H9 (cell line): ENCODE measurements at places on chromosomes 11 and 22.

GRCh38 chr11:133936592-133936991 is 20.2 kb downstream of the IGSF9B start:
- no peak for DNase-seq

- DNase-seq, result no peak
These were observed 65.6 kb upstream of the CRYBB3 start for GRCh38 chr22:25134028-25134427.

DNA sequence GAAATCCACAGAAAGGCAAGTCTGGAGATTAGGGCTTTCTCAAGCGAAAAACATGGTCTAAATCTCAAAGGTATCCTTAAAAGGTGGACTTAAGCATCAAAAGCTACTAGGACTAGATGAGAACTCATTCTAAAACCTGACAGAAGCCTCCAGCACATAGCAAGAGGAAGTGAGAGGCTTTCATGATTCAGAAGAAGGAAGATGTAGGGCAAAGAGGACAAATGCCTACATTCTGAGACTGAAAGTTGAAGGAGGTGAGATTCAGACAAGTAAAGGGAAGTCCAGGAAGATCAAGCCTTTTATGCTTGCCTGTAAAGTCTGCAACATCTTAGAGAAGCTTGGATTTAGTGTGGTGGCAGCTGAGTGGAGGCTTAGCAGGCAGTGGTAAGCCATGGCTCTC is 98.9 kb downstream of the PGR start:
- DNase-seq, result no peak

- no peak for DNase-seq
These were observed 91.2 kb downstream of the LUZP2 start for GRCh38 chr11:24588081-24588480.

- no peak for DNase-seq
These were observed 28.9 kb downstream of the CELSR1 start for GRCh38 chr22:46508491-46508999.

GRCh38 chr11:83734120-83734519 is 448.0 kb upstream of the CCDC90B start:
- DNase-seq, result no peak

DNA sequence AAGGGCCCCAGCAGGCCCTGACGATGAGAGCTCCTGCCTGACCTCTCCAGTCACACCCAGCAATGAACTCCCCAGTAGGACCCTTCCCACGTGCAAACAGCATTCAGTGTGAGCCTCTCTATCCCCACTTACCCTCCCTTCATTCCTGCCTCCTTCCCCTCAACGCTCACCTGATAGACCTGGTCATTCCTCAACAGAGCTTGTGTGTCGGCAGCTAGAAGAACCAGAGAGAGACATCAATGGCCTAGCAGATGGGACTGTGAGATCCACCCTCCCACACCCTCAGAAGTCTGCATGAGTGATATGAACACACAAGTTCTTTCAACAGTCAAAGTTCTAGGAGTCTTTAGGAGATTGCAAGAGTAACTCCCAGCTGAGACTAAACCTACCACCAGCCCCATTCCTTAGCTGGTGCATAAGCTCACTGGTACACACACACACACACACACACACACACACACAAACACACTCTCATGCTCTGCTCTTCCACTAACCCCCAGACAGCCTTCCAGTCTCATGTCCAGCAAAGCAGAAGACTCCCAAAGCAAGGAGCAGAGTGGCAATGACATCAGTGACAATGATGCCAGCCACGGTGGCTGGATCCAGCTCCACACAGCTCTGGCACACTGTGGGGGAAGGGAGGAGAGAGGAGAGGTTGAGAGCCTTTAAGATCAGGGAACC is 3.1 kb downstream of the CD3D start:
- no peak for DNase-seq

DNA sequence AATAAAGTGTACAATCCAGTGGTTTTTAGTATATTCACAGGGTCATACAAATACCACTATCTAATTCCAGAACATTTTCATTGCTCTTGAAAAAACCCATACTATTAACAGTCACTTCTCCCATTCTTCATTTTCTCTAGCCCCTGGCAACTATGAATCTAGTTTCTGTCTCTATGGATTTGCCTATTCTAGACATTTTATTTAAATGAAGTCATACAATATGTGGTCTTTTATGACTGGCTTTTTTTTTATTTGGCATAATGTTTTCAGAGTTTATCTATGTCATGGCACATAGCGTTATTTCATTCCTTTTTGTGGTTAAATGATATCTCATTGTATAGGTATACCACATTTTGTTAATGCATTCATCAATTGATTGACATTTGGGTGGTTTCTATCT is 59.4 kb downstream of the KDM2A start:
- DNase-seq, result no peak

DNA sequence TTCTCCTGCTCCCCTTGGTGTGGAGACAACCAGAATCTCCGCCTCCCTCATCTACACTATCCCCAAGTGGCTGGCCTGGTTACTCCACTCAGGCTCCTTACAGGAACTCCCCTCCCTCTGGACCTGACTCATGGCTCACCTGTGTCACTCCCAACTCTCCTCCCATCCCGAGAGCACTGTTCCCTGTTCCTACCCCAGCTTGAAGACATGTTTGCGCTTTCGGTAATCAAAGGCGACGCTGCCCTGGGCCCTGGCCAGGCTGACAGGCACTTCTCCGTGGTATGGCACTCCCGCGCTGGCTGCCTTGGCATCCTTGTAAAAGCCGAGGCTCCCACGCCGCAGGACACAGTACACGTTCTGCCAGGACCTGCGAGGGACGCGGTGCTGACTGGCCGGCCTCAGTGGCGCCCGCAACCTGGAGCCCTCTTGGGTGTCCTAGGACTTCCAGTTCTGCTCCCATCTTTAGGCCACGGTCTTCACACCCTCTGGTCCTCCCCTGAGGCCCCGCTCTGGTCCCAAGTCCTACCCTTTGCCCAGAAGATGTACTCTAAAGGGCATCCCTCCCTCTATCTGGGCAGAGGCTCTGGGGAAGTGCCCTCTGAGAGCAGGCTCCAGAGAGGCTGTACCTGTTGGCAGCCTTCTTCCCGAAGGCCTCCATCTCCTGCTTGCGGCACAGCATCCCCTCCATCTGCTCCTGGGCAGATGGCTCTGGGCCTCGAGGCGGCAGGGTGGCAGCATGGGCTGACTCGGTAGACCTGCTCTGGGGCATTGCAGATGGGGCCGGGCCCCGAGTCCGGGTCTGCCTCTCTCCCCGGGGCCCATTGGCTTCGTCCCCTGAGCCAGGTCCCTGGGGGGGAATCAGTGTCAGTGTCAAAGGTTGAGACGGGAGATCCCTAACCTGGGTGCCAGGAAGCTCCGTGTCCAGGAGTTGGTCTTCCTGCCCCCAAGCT is 9.4 kb upstream of the RBM4B start:
- no peak for DNase-seq

GRCh38 chr11:131832079-131832478 is 461.7 kb downstream of the NTM start:
- no peak for DNase-seq

DNA sequence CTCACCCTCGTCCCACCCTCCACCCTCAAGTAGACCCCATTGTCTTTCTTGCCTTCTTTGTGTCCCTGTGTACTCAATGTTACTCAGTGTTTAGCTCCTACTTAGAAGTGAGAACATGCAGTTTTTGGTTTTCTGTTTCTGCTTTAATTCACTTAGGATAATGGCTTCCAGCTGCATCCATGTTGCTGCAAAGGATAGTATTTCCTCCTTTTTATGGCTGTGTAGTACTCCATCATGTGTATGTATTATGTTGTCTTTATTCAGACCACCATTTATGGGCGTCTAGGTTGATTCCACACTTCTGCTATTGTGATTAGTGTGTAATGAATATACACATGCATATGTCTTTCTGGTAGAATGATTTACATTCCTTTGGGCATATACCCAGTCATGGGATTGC is 73.6 kb downstream of the SIK2 start:
- DNase-seq, result no peak

DNA sequence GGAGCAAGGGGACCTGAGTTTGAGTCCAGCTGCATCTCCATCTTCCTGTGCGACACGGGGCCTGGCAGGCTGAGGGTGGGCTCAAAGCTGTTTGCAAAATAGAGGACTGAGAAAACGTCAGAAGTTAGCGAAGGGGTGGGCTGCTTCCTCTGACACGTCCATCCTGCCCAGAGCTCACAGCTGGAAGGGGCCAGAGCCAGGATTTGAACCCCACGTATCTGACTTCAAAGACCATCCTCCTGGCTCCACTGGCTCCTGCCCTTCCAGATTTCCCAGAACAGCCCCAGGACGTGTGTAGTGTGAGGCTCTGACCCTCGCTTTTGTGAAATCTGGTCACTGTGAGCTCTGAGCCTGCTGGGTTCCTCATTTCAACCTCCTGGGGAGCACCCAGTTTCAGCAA is 56.3 kb downstream of the CD82 start:
- no peak for DNase-seq

GRCh38 chr11:9219115-9219514 is 46.0 kb downstream of the DENND5A start:
- DNase-seq, result no peak

DNA sequence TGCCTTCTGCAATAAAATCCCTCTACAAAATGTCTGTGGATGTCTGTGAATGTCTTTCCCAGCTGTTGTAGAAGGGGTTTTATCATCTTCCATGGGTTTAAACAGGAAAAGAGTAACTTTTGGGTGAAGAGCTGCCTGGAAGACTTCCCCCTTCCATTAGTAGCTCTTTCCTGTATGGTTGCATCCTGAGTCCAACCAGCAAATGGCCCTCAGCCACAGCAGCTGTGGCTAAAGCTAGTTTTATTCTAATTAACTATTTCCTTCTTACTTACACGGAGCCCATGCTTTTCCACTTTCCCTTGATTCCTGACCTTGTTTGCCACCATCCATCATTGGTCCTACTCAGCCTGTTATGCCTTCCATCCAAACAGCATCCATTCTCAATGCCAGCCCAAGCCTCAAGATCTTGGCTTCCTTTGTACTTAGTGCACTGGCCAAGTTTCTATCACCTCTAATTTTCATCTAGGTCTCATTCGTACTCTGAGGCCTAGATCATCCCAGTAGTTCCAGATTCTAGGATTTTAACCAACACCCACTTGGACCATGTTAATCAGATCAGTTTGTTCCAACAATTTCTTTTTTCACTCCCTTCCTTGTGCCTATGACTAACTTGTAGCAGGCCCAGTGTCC is 41.5 kb upstream of the CADM1 start:
- no peak for DNase-seq

- DNase-seq, result peak; percentile 98
These were observed 3.0 kb upstream of the MYBPC3 start for GRCh38 chr11:47355283-47356128.

GRCh38 chr22:42066937-42067336 is 3.7 kb downstream of the NAGA start:
- no peak for DNase-seq

GRCh38 chr11:107563702-107564101 is 1.8 kb downstream of the ALKBH8 start:
- no peak for DNase-seq

- DNase-seq, result no peak
These were observed 8.0 kb upstream of the CTSD start for GRCh38 chr11:1771700-1772099.

- DNase-seq, result peak; percentile 29
These were observed 25.4 kb downstream of the FXYD6 start for GRCh38 chr11:117851106-117851505.

GRCh38 chr11:18727479-18728236 is 1.7 kb upstream of the IGSF22 start:
- peak; percentile 80 for DNase-seq

- no peak for DNase-seq
These were observed 306.0 kb downstream of the BUD13 start for GRCh38 chr11:116466801-116467200.

GRCh38 chr11:7977232-7977917 is 9.8 kb upstream of the EIF3F start:
- no peak for DNase-seq

DNA sequence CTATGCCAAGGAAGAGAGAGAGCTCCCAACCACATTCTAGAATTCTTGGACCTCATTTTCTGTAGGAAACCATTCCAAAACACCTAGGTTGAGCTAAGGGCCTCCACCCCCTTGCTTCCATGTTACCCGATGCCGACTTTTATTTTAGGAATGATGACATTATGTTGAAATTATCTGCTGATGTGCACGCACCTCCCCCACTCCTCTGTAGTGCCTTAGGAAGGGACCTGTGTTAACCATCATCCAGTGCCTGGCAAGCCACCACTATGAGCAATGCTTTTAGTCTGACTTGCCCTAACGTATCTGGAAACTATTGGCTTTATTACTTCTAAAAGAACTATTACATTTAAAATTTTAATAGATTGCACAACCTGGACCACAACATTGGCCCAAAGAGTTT is 42.1 kb downstream of the NCAPD3 start:
- no peak for DNase-seq

GRCh38 chr22:36738416-36739020 is 35.0 kb upstream of the CACNG2 start:
- DNase-seq, result peak; percentile 9

GRCh38 chr11:124759266-124760204 is 2.6 kb downstream of the ESAM start:
- peak; percentile 49 for DNase-seq

GRCh38 chr11:122348659-122349409 is 232.8 kb upstream of the BLID start:
- DNase-seq, result no peak

- no peak for DNase-seq
These were observed 9.9 kb downstream of the NARS2 start for GRCh38 chr11:78564490-78565467.

- DNase-seq, result no peak
These were observed 29.4 kb downstream of the SIK2 start for GRCh38 chr11:111631666-111632039.

- DNase-seq, result no peak
These were observed 24.5 kb downstream of the PISD start for GRCh38 chr22:31637447-31637890.

DNA sequence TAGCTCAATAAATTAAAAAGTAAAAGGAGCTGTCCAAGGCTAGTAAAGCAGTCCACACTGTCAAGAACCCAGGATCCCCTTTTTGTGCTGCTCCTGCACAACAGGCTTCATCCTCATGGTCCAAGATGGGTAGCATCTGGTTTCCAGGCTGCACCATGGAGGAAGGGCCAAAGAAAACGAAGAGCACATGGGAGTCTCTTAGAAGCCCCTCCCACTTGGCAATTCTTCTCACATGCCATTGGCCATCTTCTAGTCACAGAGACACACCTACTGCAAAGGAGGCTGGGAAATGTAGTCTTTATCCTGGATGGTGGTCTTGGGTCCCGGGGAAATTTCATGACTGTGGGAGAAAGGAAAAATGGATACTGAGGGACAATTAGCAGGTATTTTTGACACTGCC is 37.8 kb downstream of the PRR5L start:
- peak; percentile 73 for DNase-seq

GRCh38 chr11:116650052-116650451 is 122.7 kb downstream of the BUD13 start:
- DNase-seq, result peak; percentile 11

DNA sequence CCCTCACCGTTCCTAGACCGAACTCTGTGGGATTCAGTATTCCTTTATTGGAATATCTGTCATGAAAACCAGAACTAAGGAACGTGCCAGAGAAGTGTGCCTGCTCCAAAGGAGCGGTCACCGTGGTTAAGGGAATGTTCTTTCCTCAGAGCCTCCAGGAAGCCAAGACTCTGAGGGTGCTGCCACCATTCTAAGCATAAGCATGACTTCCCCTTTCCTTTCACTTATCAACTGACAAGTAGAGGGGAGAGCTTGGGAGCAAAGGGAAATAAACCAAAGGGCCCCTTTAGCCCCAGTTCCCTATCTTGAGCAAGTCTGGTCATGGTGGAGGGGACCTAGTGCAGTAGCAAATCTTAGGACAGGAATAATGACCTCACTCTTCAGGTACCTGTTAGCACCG is 26.8 kb downstream of the CTR9 start:
- no peak for DNase-seq
